ENCODE measurements at places on chromosomes 2 and 18.

DNA sequence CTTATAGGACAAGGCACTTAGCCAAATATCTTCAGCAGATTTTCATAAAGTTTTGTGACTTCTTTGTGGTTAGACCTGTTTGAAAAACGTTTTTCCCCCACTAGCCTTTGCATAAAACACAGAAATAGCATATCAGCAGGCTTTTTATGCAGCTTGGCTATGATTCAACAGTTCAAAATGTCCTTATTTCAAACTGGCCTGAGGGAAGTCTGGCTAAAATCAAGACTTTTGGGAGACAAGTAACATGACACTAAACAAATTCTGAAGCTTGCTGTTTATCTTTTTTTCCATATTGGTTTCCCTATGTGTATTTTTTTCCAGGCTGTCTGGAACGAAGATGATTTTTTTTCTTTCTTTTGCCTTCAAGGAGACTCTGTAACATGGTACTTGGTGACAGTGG, 95.1 kb upstream of the L3MBTL4 start:
- DNase-seq = no peak

DNA sequence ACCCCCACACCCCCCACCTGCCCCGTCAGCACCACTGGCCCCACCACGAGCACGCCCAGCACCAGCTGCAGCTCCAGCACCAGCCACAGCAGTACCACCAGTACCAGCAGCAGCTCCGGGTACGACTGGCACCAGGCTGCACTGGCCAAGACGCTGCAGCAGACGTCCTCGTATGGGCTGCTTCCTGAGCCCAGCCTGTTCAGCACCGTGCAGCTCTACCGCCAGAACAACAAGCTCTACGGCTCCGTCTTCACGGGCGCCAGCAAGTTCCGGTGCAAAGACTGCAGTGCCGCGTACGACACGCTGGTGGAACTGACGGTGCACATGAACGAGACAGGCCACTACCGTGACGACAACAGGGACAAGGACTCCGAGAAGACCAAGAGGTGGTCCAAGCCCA, 75.3 kb downstream of the TSHZ1 start:
- DNase-seq = no peak

DNA sequence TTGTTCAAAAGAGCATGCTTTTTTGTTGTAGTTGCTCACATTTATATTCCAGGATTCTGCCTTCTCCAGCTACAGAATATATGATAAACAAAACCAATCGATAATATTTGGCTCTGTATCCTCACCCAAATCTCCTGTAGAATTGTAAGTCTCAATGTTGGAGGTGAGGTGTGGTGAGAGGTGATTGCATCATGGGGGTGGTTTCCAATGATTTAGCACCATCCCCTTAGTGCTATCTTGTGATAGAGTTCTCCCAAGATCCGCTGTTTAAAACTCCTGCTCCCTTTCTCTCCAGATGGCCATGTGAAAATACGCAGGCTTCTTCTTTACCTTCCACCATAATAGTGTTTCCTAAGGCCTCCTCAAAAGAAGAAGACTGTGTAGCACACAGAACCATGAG, 98.7 kb upstream of the SCN7A start:
- no peak for DNase-seq

- no peak for DNase-seq
These were observed 123.9 kb downstream of the RDH14 start for GRCh38 chr2:18436503-18437005.

DNA sequence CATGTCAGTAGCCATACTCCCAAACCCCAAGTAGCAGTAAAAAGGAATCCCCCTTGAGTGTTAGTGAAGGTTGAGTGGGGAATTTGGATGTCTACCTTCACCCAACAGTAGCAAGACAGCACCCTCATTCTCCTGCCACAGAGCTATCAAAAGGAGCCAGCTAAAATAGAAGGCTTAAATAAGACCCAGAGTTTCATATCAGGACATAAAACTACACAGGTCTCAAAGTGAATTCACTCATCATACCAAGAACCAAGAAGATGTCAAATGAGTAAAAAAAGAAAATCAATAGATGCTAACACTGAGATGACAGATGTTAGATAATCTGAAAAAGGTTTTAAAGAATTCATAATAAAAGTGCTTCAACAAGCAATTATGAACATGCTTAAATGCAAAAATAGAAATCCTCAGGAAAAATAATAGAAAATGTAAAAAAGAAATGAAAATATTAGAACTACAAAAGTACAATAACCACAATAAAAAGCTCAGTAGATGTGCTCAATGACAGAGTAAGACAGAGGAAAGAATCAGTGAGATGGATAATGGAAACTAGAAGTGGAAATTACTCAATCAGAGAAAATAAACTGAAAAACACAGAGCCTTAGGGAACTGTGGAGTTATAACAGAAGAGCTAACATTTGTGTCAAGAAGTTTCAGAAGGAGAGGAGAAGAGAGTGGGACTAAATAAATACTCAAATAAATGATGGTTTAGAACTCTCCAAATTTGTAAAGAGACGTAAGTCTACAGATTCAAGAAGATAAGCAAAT, 90.5 kb downstream of the EDAR start:
- DNase-seq = no peak

GRCh38 chr2:222809582-222809981, 51.3 kb upstream of the ACSL3 start:
- DNase-seq = no peak

DNA sequence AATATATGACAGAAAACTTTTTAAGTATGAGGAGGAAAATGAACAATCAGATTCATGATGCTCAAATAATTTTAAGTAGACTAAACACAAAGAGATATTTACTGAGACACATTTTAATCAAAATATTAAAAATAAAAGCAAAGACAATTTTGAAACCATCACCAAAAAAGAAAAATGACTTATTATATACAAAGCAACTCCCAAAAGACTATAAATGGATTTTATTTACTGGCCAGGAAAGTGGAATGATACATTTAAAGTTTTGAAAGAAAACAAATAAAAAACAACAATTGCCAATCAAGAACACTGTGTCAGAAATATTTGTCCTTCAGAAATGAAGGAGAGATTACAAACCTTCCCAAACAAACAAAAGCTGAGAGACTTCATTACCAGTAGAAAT, 968.5 kb upstream of the CELF4 start:
- no peak for DNase-seq

- DNase-seq = no peak
These were observed 42.2 kb downstream of the RFTN2 start for GRCh38 chr2:197633109-197633657.

- peak; percentile 58 for DNase-seq
These were observed 55.1 kb upstream of the MAP4K3 start for GRCh38 chr2:39492095-39492590.

- no peak for DNase-seq
These were observed 12.9 kb upstream of the GLI2 start for GRCh38 chr2:120722568-120723421.

GRCh38 chr2:206001912-206002311, 84.1 kb downstream of the INO80D start:
- no peak for DNase-seq

DNA sequence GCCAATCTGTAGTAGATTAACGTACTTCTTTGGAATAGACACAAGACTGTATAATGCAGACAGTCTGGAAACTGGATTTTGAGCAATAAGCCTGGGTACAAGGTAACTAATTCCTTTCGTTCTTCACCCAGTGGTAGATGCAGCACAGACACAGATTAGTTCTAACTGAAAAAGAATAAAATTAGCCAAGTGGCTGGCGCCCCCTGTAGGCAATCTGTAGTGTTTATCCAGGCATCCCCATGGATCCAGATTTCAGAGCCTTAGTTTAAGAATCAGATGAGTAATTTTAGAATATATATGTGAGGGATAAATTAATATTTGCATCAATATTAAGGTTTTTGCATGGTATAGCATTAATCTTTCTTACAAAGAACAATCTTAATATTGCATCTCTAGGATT, 563.9 kb downstream of the DCC start:
- peak; percentile 20 for DNase-seq

DNA sequence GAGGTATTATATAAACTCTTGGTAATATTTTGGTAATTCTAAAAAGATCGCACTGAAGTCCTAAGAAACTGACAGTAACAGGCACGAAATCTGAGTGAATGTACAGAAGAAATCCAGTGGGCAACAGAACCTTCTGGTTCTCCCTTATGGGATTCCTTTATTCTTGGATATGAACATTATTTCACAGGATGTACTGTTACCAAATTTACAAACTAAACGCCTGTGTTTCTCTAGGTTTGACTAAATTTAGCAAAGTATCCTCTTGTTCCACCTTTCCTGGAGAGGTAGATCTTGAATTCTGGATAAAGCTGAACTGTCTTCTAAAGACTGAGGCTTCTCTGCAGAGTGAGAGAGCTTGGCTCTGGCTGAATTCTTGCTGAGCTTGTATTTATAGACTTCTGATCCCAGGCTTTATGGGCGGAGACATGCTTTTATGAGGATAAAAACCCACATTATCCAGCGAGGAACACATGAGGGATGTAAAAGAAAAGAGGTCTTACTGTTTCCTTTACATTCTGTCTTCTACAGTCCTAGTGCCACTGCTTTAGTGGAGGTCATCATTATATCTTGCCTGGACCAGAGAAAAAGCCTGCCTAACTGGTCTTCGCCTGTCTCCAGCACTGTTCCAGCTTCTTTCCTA, 220.8 kb downstream of the CDH2 start:
- DNase-seq = no peak

- no peak for DNase-seq
These were observed 278.2 kb upstream of the LYPD1 start for GRCh38 chr2:132948211-132948610.

- no peak for DNase-seq
These were observed 109.4 kb upstream of the SERTAD2 start for GRCh38 chr2:64763126-64763525.

- DNase-seq = no peak
These were observed 413.5 kb downstream of the NBAS start for GRCh38 chr2:15147591-15147990.

- DNase-seq = no peak
These were observed 238.7 kb upstream of the KCNH7 start for GRCh38 chr2:163077241-163077640.

DNA sequence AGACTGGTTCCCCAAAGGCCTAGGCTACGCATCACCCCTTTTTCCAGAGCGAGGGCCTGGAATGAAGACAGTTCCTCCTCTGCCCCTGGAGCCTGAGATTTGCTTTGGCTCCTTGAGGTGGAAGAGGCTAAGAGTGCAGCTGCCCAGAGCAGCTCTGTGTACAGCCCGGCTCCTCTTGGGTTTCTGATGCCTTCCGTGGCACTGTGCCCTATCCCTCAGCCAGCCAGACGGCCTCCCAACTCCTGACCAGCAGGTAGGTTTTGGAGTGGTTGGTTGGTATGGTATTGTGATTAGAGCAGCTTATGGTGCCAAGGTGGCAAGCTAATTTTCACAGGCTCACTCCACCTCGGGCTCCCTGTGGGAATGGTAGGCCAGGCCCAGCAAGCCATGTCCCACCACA, 112.2 kb downstream of the TANC1 start:
- DNase-seq = no peak

- no peak for DNase-seq
These were observed 53.5 kb upstream of the SPOPL start for GRCh38 chr2:138447889-138448570.

- DNase-seq = no peak
These were observed 121.5 kb downstream of the LPIN1 start for GRCh38 chr2:11867926-11868325.

GRCh38 chr2:28997847-28998735, 17.0 kb downstream of the TOGARAM2 start:
- DNase-seq = no peak

DNA sequence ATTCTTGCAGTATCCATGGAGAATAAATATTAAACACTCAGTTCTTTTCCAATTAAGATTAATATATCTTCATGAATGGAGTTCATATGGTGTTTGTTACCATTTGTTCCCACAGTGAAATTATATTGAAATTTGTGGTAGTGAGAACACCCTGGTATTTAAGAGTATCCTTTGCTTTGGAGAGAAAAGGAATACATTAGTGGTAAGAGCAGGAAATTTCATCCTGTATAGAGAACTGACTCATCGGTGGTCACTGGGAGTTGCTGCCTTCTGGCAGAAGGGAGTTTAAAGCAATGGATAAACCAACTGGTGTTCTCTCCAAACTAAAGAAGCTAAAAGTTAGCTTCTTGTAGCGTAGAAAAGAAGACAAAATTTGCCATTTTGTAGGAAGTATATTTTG, 107.3 kb downstream of the MYO1B start:
- no peak for DNase-seq

DNA sequence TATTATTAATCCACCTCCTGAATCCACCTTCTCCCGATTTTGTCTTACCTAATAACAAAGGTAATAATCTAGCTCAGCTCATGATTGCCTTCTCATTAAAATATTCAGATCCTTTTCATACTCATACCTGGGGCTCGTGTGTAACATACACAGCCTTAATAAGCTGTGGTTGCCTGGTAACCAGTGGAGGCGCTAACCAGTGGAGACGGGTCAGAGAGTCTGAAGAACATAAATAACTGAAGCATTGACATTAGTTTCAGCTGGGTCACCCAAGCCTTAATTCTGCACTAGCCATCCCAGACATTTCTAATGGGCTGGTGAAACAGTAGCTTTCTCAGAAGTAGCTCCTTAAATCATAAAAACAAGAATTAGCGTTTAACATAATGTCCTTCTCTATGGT, 14.8 kb upstream of the DTNA start:
- no peak for DNase-seq

DNA sequence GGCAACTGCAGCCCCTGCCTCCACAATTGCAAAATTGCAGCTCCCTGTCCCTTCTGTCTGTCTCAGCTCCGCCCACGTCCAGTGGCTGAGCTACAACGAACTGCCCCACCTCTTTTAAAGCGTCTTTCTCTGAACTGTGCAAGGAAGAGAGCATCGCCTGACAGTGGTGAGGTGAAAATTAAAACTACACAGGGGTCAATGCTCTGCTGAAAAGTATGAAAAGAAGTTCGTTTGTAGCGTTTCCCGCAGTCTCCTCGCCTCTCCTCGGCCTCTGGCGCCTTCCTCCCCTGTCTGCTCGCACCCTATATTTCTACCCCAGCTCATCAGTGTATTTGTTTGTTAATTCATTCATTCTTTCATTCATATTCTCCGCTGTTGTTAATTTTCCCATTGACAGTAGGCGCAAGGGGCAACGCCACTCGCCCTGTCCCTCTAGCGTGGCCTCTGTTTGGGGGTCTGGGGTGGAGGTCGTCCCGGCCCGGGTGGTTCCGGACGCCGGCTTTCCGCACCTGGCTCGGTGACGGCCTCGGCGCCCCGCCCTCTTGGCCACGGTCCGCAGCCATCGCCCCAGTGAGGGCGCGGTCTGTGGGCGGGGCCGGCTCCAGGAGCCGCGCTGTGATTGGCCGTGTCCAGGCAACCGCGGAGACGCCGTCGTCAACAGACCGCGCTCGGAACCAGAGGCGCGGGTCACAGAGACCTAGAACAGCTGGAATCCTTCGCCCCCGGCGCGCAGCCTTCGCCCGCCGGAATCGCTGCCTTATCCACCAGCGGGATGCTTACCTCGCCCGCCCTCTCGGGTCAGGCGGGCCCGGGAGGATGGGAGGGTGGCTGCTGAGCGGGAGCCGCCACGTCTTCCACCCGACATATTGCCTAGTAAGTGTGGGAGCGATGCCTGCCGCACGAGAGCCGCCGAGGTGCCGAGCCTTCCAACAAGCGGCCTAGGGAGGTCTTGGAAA, at the start of gene VWA3B:
TSS of gene VWA3B (plus strand) at position 677 of the 956 bp plus-strand sequence. CDS start 5,926 bp downstream, outside the sequence.
- peak; percentile 66 for DNase-seq

GRCh38 chr2:99256677-99257076, 1.2 kb upstream of the LYG2 start:
- DNase-seq = no peak

- DNase-seq = no peak
These were observed 233.4 kb downstream of the AGPS start for GRCh38 chr2:177625744-177626650.
